OCI-M1 (cell line): ENCODE measurements at places on chromosomes 12 and 14.
A peak's percentile ranks its signal among the peaks of the same experiment; 100 is the strongest.

DNA sequence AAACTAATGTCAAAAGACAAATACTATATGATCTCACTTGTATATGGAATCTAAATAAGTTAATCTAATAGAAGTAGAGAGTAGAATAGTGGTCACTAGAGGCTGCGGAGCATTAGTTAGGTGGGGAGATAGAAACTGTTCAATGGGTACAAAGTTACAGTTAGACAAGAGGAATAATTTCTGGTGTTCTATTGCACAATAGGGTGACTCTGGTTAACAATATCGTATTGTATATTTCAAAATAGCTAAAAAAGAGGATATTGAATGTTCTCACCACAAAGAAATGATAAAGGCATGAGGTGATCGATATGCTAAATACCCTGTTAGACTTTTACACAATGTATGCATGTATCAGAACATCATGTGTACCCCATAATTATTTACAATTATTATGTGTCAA is 42.9 kb downstream of the IGF1 start:
- peak; percentile 83 for DNase-seq

GRCh38 chr12:3123729-3124128 is 46.5 kb downstream of the TSPAN9 start:
- no peak for DNase-seq

DNA sequence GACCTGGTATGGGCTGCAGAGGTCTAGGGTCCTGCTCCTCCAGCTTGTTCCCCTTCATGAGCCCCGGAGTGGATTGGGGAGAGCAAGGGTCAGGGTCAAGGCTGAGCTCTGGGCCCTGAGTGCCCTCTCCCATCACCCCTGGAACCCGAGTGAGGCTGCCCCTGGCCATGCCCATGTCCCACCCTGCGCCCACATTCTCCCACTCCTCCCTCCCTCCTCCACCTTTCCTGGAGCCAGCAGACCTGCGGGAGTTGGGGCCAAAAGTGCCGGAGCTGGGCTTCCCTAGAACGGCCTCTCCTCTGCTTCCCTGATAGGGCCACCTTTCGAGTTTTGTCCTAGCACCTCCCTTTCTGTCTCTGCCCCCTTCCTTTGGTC is 590 bp downstream of the SCNN1A start:
- no peak for DNase-seq

GRCh38 chr14:104528496-104528895 is 51.1 kb upstream of the C14orf180 start:
- no peak for DNase-seq

DNA sequence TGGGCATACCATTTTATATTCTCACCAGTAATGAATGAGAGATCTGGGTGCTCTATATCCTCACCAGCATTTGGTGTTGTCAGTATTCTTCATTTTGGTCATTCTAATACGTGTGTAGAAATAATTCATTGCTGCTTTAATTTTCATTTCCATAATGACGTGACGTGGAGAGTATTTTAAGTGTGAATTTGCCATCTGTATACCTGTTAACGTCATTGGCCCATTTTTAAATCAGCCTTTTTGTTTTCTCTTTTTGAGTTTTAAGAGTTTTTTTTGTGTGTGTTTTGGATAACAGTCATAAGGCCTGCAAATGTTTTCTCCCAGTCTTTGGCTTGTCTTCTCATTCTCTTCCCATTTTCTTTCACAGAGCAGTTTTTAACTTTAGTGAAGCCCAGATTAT is 74.4 kb upstream of the SYT1 start:
- no peak for DNase-seq

DNA sequence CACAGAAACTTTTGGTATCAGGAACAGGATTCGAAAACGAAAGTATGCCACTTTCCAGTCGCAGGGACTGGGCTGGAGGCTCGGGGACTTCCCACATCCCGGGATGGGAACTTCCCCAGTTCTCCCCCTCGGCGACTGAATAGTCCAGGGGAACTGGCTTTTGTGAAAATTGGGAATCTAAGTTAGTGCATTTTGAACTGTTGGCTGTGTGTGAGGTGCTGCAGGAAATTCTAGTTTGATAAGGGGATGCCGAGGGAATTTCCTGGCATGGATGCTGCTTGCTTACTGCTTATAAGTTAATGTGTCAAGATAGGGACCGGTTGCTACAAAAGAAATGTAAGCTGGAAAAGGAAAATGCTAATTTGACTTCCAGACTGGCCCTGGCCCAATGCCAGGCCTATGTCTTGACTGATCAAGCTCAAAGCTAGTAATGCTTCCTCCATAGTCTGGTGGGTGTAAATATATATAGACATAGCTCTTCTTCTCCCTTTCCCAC is 73.4 kb upstream of the EIF5 start:
- DNase-seq = peak; percentile 48

GRCh38 chr14:81519200-81520011 is 14.2 kb downstream of the SEL1L start:
- peak; percentile 76 for DNase-seq

DNA sequence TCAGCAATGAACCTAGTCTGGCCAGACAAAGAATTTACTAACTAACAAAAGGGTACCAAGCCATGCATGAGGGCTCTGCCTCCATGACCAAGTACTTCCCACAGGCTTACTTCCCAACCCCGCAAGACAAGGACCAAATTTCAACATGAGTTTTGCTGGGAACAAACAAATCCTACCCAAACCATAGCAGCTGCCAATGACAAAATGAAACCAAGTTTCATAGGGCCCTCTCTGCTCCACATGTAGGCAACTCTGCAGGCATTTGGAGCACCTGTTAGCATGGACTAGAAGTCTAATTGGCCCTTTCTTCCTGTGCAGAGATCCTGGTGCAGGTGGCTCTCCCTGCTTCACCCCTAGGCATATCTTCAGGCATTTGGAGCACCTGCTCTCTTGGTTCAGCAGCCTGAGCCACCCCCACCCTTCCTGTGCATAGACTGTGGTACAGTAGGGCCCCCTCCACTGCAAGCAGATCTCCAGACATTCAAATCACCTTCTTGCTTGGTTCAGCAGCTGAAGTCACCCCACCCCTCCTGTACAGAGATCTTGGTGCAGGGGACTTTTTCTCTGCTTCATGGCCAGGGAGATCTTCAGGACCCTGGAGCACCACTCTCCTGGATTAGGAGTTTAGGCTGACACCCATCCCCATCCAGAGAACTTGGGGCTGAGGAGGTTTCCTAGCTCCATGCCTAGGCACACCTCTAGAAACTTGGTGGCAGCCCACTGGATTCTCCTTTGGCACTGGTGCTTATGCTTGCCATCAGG is 308.7 kb downstream of the RPAP3 start:
- DNase-seq = no peak

DNA sequence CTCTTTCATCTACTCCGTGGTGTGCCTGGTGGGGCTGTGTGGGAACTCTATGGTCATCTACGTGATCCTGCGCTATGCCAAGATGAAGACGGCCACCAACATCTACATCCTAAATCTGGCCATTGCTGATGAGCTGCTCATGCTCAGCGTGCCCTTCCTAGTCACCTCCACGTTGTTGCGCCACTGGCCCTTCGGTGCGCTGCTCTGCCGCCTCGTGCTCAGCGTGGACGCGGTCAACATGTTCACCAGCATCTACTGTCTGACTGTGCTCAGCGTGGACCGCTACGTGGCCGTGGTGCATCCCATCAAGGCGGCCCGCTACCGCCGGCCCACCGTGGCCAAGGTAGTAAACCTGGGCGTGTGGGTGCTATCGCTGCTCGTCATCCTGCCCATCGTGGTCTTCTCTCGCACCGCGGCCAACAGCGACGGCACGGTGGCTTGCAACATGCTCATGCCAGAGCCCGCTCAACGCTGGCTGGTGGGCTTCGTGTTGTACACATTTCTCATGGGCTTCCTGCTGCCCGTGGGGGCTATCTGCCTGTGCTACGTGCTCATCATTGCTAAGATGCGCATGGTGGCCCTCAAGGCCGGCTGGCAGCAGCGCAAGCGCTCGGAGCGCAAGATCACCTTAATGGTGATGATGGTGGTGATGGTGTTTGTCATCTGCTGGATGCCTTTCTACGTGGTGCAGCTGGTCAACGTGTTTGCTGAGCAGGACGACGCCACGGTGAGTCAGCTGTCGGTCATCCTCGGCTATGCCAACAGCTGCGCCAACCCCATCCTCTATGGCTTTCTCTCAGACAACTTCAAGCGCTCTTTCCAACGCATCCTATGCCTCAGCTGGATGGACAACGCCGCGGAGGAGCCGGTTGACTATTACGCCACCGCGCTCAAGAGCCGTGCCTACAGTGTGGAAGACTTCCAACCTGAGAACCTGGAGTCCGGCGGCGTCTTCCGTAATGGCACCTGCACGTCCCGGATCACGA is 2.2 kb downstream of the SSTR1 start:
- DNase-seq = no peak

GRCh38 chr12:104896146-104896545 is 61.9 kb downstream of the SLC41A2 start:
- DNase-seq = no peak

GRCh38 chr14:73750531-73750901 is 36.3 kb upstream of the PNMA1 start:
- no peak for DNase-seq

- peak; percentile 34 for DNase-seq
These were observed 25.6 kb upstream of the MED13L start for GRCh38 chr12:116303066-116303465.

GRCh38 chr12:113413488-113413939 is 8.7 kb upstream of the SDSL start:
- peak; percentile 20 for DNase-seq

- no peak for DNase-seq
These were observed 268.6 kb downstream of the BTG1 start for GRCh38 chr12:91877022-91877421.

GRCh38 chr14:68140076-68140741 is 320.6 kb downstream of the RAD51B start:
- no peak for DNase-seq
